Amygdala (tissue), 56 donors: ENCODE measurements at places on chromosomes 13 and 19.

- DNase-seq: no peak
Measured at GRCh38 chr19:3809881-3810707, 23.9 kb upstream of the MATK start.

DNA sequence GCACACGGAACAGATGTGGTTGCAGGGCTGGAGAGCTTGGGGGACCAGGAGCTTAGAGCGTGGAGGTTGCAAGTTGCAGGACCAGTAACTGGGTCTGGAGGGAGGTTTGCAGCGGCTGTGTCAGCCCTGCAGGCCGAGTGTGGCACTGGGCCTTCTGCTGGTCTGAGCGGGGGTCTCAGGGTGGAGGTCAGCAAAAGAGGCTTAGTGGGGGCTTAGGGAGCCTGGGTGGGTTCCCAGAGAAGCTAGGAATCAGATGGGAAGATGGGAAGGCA is 5.8 kb upstream of the HCN2 start:
- DNase-seq: no peak

- DNase-seq: no peak
Measured at GRCh38 chr13:79999601-80000000, 341.3 kb downstream of the SPRY2 start.

DNA sequence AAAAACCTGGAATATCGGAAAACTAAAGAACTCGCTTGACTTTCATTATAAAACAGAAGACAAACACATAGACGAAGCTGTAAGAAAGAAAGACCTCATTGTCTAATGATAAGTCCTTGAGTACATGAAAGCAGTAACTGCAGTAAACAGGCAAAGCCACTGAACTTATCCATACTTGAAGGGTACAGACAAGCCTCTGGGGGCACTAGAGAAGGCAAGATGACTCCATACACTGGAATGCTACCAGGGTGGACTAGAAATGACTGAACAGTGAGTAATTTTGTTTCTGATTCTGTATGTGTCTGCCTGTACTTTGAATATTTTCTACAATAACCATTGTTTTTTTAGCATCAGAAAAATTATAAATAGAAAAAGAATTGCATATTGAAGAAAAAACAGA is 507.9 kb downstream of the UQCRFS1 start:
- no peak for DNase-seq

- no peak for DNase-seq
Measured at GRCh38 chr19:41225238-41226052, 6.4 kb downstream of the AXL start.

DNA sequence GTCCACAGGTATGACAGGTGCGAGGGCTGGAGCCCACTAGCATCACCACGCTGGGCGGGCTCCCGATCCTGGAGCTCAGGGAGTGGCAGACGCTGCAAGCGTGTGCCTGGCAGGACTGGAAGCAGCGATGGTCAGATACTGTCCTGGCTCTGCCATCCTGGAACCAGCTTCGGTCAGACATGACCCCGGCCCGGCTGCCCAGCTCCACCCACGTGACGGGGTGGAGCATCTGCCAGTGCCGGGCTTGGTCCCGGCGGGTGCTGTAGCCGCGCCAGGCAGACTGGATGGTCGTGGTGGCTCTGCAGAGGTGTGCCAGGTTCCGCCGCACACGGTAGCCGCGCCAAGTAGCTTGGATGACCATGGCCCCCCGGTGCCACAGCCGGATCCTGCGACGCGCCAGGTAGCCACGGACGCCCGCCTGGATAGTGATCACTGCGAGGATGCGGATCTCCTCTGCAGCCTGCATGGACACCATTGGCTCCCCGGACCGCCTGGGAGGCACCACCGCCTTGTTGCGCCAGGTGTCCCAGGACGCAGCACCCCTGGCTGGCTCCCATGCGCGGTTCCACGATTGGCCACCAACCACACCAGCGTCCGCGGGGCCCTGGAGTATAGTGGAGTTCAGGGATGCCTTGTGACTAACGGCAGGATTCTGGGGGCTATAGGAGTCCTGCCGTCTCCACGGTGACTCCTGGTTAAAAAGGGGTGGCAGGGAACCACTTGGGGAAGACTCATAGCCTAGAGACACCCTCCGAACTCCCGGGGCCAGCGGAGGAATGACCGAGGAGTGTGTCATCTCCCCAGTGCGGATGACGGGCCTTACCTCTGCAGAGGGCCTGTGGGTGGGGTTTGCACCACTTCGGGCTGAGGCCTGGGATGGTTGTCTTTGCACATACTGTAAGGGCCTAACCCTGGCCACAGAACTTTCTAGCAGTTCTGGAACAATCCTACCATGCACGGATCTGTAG is 16.5 kb downstream of the IQCN start:
- no peak for DNase-seq

DNA sequence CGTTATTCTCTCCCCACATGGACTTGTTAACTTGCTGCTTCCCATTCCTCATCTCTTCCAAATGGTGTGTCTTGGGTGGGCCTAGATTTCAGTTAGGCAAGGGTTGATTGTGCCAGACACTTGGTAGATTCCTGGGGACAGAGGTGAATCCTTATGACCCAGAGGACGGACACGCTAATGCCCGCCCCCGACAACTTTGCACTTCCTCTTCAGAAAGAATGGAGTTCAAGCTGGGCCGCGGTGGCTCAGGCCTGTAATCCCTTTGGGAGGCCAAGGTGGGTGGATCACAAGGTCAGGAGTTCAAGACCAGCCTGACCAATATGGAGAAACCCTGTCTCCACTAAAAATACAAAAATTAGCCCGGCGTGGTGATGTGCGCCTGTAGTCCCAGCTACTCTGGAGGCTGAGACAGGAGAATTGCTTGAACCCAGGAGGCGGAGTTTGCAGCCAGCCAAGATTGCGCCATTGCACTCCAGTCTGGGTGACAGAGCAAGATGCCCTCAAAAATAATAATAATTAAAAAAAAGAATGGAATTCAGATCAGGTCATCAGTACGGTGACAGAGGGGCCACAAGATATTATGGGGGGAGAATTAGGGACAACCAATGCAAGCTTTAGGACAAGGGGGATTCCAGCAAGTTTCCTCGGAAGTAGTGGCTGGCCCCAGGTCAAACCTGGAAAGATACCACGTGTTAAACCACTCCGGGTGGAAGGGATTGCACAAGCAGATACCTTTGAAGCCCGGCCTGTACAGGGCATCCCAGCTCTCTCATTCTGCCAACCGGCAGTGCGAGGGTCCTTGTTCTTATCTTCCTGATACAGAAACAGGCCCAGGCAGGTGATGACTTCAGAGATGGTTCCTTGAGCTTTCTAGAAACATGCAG is 2.7 kb downstream of the MYO9B start:
- DNase-seq: no peak

DNA sequence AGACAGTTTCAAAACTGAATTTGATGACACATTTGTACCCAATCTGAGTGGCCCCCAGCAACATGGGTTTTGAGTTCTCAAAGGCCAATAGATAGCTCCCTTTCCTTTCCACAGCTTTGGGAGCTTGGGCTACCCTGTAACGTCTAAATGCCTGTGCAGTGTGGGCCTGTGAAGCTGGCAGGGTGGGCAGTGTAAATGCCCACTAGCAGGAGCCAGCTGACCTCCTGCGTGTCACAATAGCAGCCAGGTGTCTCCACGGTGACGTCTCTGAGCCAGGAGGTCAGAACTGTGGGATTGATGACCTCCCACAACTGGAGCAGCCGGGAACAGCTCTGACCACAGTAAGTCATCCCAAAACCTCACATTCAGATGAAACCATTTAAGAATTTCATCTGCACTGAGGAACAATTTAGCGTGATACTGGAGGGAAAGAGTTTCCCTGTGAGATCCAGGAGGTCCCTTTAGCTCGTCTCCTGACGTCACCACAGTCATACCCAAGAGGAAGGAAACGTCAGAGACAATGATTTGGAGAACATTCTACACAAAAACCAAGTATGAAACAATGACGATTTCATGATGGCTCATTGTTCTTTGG is at the start of gene IPO5:
Gene IPO5, plus strand, starts transcription at position 300 of the 595 bp plus-strand sequence. CDS start 23,022 bp downstream, outside the sequence.
- DNase-seq: no peak

GRCh38 chr19:48644355-48644754 is 1.6 kb downstream of the CA11 start:
- no peak for DNase-seq

DNA sequence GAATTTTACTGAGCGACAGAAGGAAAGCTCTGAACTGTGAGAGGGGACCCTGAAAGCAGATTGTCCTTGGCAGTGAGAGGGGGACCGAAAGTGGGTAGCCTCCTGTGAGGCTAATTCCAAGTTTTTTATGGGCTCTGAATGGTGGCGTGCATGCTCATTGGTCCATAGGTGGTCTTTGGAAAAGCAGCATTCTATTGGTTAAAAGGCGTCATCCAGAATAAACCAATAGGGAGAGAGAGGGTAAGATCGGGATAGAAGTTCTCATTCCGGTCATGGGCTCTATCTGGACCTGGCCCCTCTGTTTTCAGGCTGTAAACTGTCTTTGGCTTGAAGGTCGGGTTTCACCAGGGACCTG is 539.8 kb upstream of the PCDH9 start:
- no peak for DNase-seq

GRCh38 chr19:51456541-51457290 is 1.5 kb downstream of the SIGLEC8 start:
- DNase-seq: no peak

DNA sequence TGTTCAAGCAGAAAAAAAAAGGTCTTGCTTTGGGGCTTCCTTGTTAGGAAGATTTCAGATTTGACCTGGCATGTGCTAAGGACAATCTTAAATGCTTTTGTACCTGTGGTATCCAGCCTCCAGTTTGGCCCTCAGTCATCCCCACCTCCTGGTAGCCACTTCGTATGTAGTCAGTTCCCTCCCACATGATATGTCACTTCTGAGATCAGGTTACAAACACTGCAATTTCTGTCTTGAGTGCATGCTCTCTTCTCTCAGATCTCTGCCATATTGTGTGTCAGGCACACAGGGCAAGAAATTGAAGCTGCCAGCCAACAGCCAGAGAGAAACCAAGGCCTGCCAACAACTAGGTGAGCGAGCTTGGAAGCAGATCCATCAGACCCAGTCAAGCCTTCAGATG is 60.3 kb upstream of the STARD13 start:
- no peak for DNase-seq

GRCh38 chr13:91804724-91805123 is 406.3 kb downstream of the GPC5 start:
- no peak for DNase-seq

GRCh38 chr13:39597838-39598237 is 5.2 kb downstream of the LHFPL6 start:
- no peak for DNase-seq

DNA sequence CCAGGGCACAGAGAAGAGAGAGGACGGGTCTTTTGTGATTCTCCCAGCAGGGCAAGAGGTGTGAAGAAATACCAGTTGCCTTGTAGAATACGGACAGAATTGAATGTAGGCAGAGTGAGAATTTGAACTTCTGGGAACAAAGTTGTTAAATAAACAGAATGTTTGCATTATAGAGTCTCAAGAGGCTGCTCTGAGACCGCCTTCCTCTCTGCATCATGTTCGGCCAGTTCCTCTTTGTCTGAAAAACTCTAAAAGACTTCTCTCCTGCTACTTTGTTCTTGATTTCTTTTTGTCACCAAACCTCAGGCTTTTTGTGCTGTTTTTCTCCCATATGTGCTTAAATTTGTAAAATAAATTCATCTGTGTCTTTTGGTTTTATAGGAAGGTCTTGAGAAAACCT is 256.4 kb downstream of the DLEU7 start:
- DNase-seq: no peak

- no peak for DNase-seq
Measured at GRCh38 chr13:100478107-100478809, 110.3 kb downstream of the GGACT start.

GRCh38 chr19:29568036-29569025 is 37.8 kb upstream of the POP4 start:
- no peak for DNase-seq

DNA sequence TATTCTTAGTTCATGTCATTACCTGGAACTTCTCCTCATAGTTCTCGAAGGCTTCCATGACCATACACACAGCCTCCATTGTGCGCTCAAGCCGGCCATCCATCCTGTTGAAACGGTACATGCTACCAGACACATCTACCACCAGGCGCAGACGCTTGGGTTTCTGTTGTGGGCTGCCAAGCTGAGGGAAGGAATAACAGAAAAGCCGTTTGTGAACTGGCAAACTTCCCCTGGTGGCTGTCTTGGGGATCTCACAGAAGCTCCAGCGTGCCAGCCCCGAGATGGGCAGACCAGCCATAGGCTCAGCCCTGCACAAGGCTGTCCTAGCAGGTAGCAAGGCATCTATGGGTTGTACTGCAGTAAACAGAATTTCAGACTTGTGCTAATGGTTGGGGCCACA is 130.1 kb downstream of the RGCC start:
- no peak for DNase-seq

GRCh38 chr19:45711851-45712698 is 18.6 kb downstream of the FBXO46 start:
- no peak for DNase-seq

GRCh38 chr19:10419646-10420443 is 493 bp upstream of the PDE4A start:
- DNase-seq: peak; percentile 49

- DNase-seq: no peak
Measured at GRCh38 chr13:95955255-95955654, 97.9 kb downstream of the UGGT2 start.

DNA sequence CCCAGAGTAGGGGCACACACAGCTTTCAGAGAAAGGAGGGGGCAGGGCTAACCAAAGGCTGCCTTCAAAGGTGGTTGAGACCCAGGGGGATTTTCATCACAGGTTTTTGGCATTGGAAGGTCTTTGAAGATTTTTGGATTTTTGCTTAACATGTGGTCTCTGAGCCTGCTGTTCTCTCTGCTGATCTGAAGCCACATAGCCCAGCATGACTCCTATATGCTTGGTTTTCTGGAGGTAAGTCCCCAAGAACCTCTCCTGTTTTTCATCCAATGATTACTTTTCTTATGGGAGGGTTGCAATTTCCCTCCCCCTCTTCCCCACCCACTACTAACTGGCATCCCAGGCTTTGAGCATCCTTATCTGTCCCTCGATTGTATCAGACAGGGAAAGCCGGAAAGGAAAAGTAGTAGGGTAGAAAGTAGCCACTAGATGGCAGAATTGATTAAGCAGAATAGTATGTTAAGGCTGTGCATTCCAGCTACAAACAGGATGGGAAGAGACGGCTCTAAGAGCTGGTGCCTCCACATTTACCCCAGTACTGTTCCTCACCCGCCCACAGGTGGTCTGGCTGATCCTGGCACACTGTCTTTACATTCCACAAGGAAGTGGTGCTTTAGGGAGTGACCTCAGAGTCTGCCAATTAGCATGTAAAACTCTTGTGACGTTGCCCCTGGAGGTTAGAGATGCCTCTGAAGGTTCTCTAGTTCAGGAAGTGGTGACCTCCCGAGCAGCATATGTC is 218.9 kb upstream of the EDNRB start:
- peak; percentile 6 for DNase-seq
